ENCODE measurements at places on chromosomes 4 and X.

DNA sequence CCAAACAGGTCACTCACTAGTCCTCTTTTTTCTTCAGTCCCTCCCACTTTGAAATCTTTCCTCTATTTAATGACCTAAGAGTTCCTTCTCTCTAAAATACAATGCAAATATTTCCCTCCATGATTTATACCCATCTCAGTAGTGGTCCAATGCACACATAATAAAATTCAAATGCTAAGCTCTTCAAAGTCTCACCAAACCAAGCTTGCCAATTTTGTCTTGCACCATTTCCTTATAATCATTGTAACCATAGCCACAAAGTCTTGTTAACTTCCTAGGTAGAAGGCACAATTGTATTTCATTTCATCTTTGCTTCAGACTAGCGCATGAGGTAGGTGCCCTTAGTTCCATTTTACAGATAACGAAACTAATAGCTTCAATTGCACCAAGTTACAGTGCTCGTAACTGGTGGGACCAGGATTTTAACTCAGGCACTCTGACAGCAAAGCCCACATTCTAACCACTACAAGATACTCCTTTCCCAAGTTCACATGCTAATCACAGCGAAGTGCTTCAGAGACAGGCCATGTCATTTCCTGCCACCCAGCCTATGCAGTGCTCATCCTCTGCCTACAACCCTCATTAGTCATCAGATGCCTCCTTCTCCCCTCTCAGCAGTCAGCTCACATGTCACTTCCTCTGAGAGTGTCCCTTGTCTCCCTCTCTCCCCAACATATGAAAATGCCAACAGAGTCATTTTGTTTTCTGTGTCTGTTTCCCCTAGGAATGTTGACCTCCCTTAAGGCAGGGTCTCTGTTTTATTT, 66.9 kb upstream of the PPARGC1A start:
- peak; percentile 30 for DNase-seq

DNA sequence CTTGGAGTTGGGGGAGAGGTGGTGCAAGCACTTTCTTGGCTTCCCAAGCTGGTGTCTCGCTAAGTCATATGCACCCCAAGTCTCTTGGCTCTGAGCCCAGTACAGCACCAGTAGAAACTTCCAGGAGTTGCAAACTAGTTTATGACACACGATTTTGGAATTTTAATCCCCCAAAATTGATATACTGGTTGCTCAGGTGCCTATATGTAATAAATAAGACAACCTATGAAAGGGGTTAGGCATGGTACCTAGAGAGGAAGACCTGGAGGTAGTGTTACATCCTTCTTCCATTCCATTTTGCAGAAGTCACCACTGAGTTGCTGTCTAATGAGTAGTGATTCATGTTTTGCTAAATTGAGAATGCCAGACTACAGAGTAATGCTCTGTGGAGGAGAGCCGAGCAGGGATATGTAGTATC, 4.3 kb upstream of the SLC4A4 start:
- DNase-seq, result peak; percentile 48

DNA sequence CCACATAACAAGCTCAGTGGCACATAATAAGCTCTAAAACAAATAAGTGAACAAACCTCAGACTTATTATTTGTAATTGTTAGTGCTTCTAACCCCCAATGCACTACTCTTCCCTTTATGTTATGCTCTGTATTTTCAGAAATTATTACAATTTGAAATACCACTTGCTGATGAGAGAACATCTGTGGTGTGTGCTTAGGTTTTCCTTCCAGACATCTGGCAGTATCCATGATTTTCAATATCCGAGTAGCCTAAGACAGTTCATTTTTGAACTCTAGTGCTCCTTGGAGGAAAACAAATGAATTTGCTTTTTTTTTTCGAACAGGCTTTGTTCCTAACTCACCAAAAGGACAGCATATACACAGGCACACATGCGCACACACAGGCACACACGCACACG, 278.7 kb upstream of the CLNK start:
- DNase-seq, result no peak

GRCh38 chrX:144627947-144628346, 619.4 kb upstream of the SPANXN1 start:
- DNase-seq, result no peak

DNA sequence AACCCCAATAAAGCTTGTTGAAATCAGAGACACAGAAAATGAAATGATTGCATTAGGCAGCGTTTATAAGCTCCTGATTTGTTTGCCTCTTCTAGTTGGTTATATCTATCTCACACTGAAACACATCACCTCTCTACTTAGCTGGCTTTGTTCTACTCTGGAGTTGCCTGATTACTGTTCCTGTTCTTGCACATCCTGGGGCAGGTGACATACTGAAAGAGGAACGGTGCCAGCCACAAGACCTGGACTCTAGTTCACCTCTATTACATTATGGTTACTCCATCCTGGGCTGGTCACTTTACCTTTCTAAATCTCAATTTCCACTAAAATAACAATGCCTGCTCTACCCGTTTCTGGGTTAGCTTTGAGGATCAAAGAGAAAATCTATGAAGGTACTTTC, 47.9 kb downstream of the TRIM2 start:
- no peak for DNase-seq

DNA sequence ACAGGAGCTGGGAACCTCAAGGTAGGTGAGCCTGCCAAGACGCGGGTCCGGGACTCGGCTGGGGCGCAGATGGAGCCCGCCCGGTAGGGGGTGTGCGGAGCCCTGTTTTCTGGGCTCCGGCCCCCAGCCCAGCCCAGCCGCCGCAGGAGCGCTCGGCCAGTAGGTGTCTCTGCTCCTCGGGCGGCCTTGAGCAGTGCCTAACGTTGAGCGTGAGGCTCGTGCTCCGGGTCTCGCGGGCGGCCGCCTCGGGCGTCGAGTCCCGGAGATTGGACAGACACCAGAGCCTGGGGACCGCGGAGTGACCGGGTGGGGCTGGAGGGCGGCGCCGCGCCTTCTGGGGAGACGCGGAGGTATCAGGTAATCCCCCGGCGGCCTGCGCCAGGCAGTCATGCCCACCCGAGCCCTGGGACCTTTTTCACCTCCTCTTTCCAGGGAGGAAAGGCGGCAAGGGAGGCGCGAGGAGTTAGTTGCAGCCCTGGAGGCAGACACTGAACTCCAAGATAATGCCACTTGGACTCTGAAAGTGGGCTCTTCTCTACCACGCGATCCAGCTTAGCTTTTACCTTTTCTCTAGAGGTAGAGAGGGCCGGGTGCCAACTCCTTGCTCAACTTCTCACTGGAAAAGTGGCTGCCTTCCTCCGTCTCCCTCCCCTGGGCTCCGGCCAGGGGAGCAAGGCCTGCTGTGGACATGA, 14.5 kb upstream of the FGG start:
- DNase-seq, result peak; percentile 44
